ENCODE measurements at places on chromosomes 7 and 10.

DNA sequence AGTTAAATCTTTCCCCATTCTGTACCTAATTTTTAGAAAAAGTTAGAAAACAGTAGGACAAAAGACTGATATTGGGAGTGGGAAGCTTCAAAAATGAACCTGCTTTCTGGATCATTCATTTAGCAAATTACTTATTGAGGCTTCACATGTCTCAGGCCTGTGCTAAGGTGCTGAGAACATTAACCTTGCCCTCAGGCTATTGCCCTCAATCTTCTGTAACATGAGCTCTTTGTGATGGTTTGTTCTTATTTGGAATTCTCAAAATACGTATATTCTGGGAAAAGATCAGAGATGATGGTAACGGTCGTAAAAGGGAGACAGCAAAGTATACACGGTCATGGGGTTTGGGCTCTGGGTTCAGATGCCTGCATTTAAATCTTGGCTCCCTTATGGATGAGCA lies 39.5 kb upstream of the PRKG1 start:
- no peak for DNase-seq

DNA sequence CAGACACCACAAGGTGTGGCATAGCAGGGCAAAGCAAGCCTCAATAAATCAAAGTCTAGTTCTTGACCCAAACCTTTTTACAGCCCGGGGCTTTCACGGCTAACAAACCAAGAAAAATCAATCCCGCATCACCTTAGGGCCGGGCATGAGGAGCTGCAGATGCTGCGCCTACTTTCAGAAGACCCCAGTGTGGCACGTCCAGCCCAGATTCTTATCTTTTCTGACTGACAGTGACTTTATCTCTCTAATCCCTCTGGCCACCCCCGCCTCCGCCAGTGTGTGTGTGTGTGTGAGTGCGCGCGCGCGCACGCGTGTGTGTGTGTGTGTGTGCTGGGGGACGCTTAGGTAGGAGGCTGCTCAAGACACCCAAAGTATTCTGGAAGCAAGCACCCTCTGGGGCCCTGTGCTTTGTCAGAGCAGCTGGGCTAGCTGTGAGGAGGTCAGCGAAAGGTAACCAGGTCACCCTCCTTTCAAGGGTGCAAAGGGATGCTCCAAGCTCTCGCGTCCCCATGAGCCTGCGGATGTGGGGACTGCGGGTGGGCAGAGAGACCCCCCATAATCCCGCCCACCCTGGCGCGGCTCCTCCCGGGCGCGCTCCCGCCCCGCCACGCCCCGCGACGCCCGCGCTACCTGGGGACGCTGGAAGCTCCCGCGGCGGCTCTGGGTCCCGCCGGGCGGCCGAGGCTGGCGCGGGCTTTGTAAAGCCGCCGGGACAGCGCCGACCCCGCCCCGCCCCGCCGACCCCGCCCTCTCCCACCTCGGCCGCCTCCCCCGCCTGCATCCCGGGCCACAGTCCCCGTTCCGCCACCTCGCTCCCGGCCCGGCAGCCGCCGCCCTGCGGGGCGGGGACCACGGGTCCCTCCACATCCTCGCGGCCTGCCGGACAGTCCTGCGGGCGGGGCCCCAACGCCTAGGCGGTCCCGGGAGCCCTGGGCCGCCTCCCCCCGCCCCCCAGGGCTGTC lies 57.1 kb upstream of the RHOBTB1 start:
- peak; percentile 33 for DNase-seq

DNA sequence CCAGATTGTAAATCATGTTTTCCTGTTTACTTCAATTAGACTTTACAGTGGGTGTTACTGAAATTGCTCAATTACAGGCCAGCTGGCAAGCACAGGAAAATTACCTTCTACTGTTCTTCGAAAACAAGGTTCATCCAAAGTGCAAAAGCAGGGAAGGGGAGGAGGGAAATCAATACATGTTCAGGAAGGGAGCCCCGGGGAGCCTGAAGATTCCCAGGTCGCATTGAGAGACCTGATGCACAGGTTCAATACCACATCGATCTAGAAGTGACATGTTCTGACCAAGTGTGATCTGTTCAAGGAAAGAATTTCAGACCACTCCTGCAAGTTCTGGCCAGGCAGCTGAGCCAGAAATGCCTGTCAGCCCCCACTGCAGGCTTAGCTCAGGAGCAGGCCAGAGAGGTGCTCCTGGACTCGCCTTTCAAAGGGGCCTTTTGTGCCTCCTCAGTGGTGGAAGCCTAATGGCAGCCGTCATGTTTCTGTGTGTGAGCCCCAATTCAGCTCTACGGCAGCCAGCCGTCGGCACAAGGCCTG lies 35.9 kb downstream of the FAM53B start:
- DNase-seq: no peak

- no peak for DNase-seq
Observed at GRCh38 chr10:72649291-72649690, 23.4 kb upstream of the MICU1 start.

DNA sequence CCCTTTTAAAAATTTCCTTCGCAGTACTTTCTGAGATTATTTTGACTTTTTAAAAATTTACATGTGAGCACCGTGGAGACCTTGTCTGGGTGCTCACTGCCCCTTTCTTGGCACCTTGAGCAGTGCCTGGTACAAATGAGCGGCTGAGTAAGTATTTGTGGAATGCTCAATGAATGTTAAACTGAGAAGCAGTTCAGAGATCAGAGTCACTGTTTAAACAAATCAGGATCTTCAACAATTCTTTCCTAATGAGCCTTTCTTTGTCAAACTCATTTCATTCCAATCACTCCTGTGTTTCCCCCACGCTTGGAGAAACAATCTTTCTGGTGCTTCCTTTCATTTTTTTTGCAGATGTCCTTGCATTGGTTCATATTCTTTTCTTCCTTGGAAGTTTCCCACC lies 611.3 kb upstream of the GALNT17 start:
- no peak for DNase-seq

- no peak for DNase-seq
Observed at GRCh38 chr7:16846601-16847165, 35.1 kb downstream of the AGR3 start.

DNA sequence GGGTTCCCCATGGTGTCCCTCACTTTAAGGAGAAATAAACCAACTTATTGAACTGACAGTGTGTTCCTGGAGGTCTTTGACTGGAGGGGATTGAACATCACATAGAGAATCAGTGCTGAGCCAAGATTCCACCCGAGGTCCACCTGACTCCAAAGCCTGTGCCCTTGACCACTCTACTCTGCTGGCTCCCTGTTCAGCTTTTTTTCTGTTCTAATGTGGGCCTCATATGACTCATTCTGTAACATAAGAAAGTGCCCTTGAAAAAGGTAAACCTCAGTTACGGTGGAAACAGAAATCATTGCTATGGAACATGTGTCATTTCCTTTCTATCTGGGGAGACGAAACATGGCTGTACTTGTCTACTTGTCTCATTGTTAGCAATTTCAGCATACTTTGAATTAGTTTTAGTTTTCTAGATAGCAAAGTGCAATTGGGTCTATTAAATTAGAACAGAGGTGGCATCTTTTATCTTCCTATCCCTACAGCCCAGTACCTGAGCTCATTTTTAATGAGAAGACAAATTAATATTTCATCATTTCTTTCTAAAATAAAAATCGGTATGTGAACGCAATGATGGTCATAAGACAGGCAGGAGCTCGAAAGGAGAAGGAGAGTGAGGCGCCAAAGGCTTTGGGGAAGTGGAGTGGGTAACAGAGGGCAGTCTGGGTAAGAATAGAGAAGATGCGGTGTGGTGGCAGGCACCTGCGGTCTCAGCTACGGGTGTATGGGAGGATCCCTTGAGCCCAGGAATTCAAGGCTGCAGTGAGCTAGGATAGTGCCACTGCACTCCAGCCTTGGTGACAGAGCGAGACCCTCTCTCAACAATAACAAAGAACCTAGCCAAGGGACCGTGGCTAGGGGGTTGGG lies 1.5 kb downstream of the GSDME start:
- peak; percentile 85 for DNase-seq

DNA sequence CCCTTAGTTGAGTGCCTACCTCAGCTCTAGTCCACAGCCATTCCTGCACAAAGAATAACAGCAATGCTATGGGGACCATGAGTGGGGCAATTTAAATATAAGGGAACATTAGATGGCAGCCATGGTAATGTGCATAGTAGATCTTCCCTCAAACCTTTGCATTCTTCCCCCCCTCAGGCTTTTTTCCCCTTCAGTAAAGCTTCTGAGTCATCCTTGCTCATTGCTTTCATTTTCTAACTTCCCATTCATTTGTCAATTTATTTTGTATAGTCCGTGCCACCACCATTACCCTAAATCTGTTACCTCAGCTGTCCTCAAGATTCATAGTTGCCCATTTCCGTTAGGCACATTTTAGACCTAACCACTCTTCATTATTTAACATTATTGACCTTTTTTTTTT lies 10.7 kb downstream of the HECTD2 start:
- DNase-seq: no peak

GRCh38 chr7:81051811-81052413 lies 133.1 kb upstream of the SEMA3C start:
- DNase-seq: no peak

- DNase-seq: no peak
Observed at GRCh38 chr7:135930565-135931461, 46.3 kb downstream of the MTPN start.

DNA sequence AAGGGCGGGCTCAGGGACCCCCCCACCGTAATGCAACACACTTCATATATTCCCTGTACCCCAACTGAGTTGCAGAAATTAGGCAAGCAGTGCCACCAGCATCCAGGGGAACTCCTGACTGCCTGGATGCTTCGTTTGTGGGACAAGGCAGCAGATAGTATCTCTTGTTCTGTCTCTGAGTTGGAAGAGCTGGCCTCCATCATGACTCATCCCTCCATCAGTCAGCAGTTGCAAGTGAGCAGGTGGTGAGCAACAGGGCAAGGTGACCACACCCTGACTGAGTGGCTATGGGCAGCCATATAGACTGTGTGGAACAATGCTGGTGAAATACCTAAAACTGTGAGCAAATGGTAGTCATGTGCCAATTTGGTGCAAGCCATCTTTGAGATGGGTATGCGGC lies 22.8 kb upstream of the ADAMTS14 start:
- no peak for DNase-seq

GRCh38 chr7:94205529-94205928 lies 189.2 kb upstream of the COL1A2 start:
- no peak for DNase-seq

- peak; percentile 57 for DNase-seq
Observed at GRCh38 chr10:86878983-86879713, 78.3 kb downstream of the MMRN2 start.

GRCh38 chr10:103498936-103499638 lies 5.6 kb downstream of the NEURL1 start:
- no peak for DNase-seq

DNA sequence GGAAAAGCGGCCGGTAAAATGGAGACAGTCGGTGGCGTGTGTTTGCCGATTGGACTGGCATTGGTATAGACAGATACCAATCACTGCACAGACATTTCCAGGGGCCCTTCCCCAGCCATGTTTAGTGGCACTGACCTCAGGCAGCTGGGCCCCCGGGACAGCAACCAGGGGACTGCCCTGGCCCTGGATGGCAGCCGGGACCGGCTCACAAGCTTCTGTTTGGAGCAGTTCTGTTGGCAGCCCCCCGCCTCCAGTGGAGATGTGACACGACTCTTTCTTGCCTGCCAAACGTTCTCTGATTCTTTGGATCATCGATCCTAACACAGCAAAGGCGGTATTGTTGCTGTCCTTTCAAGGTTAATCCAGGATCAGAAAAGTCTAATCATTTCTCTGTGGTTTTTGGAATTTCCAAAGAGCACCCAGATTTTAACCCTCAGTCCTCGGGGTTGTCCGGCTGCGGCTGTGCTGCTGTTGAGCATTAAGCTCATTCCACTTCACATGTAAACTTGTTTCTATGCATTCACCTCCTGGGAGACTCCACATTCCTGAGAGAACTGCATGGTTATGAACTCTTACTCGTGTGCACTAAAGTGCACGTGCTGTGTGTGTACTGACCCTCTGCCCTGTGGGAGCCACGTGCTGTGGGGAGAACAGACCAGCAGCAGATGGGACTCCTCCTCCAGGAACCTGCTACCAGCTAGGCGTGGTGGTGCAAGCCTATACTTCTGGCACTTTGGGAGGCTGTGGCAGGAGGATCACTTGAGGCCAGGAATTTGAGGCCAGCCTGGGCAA lies 46.0 kb downstream of the FOXK1 start:
- DNase-seq: no peak

GRCh38 chr7:34036972-34037792 lies 131.8 kb downstream of the BMPER start:
- DNase-seq: no peak

GRCh38 chr10:89427629-89428028 lies 13.3 kb downstream of the IFIT5 start:
- no peak for DNase-seq

GRCh38 chr7:71191771-71192170 lies 59.8 kb downstream of the GALNT17 start:
- DNase-seq: no peak

DNA sequence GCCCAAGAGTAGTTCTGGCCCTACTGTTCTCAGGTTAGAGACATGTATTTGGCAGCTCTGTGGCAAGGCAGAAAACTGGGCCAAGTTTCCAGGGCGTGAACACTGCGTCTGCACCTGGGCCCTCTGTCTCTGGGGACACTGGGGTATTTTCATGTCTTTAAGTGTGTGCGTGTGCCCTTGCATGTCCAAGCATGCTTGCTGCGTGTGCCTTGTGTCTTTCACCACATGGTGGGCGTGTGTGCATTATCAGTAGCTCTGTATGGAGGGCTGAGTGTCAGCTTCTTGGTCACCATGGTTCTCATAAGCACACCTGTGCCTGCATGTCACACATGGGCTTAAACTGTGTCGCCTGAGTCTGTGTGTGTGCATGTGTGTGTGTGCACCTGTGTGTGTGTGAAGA lies 69.3 kb downstream of the HIPK2 start:
- peak; percentile 72 for DNase-seq

DNA sequence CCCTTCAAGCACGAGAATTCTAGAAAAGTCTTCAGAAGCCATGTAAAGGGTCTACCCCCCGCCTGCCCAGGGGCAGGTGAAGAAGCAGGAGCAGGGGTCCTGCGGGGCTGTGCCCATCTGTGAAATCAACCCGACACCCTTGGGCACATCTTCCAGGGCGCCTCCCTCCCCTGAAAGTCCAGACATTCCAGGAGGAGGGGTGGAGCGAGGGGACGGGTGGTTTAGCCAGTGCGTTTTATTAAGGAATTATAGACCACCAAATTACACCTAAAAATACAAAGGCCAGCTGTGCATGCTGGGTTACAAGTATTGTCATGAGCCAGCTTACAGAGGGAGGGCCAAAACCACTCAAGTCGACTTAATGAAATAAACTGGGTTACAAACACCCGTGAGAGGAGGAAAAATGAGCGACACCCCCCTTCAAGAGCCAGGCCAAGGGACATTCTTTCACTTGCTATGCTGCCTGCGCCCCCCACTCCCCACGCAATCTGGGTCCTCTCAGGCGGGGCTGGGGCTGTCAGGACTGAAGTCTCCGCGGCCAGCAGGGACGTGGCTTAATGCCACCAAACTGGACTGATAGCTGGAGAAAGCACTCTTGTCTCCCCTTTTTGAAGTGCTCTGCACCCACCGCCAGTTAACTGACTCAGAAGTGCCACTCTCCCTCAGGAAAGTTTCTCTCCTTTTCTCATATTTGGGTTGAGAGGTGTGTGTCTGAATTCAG lies 360.3 kb downstream of the FRMD4A start:
- DNase-seq: no peak

DNA sequence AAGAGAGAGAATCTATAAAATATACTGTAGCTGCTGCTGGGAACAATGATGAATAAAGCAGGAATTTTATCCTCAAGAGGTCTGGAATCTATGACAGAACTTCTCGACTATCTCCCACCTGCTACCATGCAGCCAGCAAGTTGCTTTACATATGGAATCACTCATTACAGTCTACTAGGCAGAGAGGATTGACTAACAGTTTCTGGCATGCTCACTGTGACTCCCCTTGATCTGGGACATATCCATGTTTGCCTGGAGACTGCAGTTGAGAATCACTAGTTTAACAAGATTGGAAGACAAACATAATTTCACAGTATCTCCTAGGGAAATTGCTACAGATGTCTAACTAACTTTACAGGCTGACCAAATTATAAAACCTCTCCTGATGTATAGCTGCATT lies 13.3 kb downstream of the GPR37 start:
- no peak for DNase-seq

Data from GM13977 (cell line).